ENCODE measurements at places on chromosomes 12 and 14. TPM values are rescaled to one million over a fixed set of nuclear protein-coding genes. Genes with fewer than 3 reads are reported as not detected.

The LRRC9 gene
- not detected for total RNA-seq

The TCL1A gene
- total RNA-seq: not detected

The CCDC175 gene
- total RNA-seq: not detected

The GALNT6 gene
- total RNA-seq: 45.7 TPM

The FSCB gene
- not detected for total RNA-seq

DNA sequence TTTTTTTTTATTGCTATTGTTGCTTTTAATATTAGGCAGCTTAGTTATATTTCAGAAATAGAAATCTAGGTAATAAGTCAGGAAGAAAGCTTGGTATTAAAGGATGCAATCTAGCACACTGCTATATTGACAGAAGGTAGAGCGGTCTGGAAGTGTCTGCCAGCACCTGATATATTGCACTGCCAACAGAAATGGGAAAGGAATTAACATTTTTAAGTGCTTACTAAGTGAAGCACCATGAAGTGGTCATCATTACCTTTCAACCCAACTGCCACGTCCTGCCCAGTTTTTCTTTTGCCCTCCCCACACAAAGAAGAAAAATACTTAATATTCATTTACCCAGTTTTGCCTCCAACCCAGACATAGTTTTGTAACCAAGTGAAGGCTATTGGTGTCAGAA is 163.5 kb downstream of the KITLG start:
- DNase-seq: no peak

- no peak for DNase-seq
Observed at GRCh38 chr14:73283608-73284379, 46.5 kb downstream of the PAPLN start.

GRCh38 chr14:47710581-47710980 is 35.2 kb upstream of the MDGA2 start:
- DNase-seq: no peak

GRCh38 chr14:71525663-71526221 is 406.5 kb upstream of the RGS6 start:
- DNase-seq: no peak

- no peak for DNase-seq
Observed at GRCh38 chr12:24025153-24025798, 75.8 kb upstream of the SOX5 start.

DNA sequence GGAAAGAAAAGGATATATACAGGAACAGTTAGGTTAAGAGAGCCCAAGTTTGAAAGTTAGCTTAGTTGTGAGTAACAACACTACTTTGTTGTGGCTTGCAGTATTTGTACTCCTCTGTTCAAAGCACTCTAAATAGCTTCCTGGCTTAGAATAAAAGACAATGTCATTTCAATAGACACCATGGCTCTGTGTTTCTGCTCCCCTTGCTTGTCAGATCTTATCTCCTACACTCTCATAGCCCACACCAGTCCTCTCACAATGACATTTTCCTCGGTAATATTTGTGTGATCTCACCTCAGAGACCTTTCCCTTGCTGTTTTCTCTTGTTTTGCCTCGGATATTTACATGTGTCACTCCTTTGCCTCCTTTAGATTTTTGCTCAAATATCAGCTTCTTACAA is 418.4 kb downstream of the MDGA2 start:
- DNase-seq: no peak

- no peak for DNase-seq
Observed at GRCh38 chr12:58272461-58272860, 331.1 kb downstream of the ATP23 start.

DNA sequence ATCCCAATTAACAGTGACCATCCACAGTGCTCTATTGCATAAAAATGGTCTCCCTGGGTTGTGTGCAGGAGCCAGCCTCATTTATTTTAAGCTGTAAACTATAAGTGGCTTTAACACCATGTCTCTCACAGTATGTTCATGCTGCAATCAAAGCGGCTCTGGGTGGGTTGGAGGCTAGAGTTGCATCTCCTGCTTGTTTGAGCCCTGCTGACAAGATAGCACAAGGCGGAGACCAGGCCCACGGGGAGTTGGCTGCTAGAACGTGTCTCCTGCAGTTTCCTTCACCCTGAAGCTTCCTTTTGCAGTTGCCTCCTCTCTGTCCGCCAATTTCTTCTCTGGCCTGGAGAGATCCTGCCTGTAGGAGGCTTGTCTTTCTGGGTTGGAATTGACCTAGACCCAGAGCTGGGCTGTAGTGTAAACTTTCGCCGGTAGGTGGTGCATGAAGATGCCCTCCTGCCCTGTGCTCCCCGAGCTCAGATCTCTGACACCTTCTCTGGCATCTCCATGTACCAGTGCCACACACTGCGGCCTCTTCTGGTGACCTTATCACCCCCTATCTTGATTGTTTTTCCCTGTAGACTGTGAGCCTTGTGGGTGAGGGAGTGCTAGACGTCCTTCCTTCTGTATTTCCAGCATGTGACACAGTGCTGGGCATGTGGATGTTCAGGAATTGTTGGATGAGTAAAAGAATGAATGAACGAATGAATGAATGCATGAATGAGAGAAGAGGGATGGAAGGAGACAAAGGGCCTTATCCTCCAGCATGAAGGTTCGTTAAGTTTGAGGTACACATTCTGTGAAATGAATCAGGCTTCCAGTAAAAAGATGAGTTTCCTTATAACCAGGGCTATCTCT is 10.4 kb downstream of the OTUB2 start:
- no peak for DNase-seq

- no peak for DNase-seq
Observed at GRCh38 chr12:113269257-113269943, 48.1 kb downstream of the TPCN1 start.

DNA sequence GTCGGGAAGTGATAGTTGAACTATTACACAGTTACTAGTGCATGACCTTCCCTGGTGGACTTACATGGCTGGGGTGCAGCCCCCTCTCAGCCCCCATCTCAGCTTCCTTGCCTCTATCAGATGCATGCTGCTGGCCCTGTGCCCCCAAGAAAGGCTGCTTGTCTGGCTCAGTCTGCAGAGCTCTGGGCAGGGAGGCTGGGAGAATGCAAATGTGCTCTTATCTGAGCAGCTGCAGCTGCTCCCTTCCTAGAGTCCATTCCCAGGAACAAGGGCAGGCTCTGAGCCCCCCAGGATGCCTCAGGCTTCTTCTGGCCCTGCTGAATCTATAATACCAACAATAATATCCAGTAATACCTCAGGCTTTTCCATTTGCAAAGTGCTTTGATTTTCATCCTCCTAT is 218.1 kb upstream of the SRRM4 start:
- no peak for DNase-seq

DNA sequence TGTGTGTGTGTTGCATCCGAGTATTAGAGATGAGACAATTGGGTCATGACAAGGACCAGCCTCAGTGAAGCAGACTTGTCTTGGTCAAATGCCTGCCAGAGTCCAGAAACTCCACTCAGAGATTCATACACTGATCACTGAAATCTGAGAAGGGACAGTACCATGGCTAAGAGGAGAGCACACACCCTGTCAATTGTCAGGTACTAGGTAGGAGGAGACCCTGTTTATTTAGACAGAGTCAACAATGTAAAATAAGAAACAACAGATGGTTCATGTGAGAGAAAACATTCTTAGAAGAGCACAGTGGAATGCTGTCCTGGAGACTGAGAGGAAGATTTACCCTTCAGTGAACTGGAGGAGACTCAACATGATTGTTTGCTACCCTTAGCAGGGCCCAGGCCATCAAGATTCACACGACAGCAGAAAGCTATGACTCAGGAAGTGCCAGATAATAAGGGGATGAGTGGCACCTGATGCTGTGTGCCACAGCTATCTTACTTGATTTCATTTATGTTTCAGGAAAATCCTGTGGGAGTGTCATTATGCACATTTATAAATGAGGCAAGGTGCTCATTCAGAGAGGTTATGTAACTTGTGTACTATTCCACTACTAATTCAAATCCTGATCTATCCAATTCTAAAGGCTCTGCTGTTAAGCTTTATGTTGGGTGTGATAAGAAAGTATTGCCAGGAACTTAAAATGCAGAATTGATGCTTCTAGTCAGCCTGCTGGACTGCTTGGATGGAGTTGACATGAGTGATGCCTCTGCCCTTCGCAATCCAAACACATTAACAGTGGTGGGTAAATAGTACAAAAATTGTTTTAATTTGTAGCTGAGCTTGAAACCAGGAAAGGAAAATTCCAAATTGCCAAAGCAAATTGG is 136.6 kb upstream of the NEDD1 start:
- no peak for DNase-seq

GRCh38 chr14:61866932-61867920 is 105.0 kb downstream of the SNAPC1 start:
- no peak for DNase-seq

- DNase-seq: no peak
Observed at GRCh38 chr14:37056473-37056872, 115.9 kb downstream of the SLC25A21 start.

- DNase-seq: no peak
Observed at GRCh38 chr12:6839482-6840201, 1.1 kb upstream of the GNB3 start.

GRCh38 chr14:100199240-100199860 is 39.6 kb upstream of the YY1 start:
- no peak for DNase-seq
